ENCODE measurements at places on chromosomes 4 and X.

DNA sequence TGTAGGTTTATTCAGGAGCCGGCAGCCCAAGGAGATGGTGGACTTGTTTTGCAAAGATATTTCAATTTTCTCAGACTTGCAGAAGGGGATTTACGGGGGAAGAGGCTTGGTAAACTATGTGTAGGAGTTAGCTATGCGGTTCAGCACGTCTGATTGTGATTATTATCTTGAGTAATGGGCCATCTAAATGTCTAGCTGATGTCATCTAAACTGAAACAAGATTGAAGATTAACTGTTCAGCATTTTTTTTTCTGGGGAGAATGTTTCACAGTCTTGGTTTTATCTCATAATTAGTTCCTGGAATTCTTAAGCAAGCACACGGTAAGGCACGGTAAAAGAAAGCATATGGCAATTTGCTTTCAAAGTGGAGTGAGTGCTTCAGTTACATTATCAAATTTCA lies 207.3 kb upstream of the CXorf51B start:
- DNase-seq, result no peak

- peak; percentile 64 for DNase-seq
These were observed 221.2 kb downstream of the SLC4A4 start for GRCh38 chr4:71559957-71560571.

DNA sequence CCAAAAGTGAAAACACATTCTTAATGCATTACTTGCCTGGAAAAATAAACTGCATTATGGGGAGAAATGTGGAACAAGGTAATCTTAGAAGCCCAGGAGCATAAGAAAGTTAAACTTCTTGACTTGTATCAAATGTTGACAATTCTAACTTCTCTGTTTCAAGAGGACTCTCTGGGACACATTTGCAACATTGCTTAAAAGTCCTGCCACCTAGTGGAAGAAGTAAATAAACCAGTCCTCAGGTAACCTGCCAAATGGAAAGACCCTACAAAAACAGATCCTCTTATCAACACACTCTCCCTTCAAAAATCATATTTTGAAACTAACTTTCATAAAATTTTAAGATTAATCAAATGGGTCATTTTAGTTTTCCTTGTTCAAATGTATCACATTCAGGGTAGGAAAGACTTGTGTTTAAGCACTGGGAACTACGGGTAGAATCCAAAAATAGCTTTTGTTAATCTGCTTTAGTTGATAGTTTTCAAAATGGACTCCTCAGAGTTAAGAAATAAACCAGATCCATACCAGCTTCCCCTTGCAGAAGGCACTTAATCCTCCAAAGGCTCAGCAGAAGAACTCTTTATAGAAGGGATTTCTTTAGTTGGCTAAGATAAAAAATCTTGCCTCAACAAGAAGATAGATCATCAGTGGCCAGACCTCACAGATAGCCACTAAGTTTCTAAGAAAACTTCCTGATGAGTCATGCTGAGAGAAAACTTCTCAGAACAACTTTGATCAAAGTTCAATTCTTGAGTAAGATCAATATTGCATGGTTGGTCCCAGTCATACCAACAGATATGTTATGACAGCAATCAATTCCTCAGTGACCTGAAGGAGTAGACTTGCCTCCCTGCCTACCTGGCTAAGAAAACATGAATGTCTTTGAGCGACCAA lies 141.7 kb downstream of the HHIP start:
- peak; percentile 49 for DNase-seq

DNA sequence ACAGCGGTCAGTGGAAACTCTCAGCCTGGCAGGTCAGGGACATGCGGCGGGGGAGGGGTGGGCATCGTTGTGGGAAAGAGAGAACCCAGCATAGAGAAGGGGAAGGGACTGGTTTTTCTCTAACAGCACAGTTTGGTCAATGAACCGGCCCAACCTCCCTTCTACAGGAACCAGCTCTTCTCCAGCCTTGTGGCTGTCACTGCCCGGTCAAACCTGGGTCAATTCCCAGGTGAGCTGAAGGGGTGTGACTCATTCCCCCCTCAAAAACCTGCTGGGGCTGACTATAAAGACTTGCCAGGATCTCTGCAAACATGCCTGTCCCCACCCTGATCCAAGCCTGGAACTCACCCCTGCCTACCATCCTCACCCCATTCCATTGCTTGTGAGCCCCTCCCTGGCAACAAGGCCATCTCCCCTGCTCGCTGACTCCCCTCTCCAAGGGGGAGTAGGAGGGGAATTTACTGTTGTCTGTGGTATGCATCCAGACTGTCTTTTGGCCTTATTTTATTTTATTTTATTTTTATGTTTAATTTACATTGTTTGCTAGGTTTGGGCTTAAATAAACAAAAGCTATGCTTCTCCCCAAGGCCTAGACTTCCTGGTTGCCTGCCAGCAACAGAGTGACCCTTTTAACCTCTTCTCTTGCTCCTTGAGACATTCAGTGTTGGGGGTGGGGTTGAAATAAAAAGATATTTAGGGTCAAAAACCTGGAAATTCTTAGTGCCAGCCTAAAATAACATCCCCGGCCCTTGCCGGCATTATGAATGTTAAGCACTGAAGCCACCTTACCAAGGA lies 49.6 kb downstream of the TSC22D3 start:
- no peak for DNase-seq

- no peak for DNase-seq
These were observed 535.5 kb downstream of the PDHA2 start for GRCh38 chr4:96375367-96375766.

GRCh38 chr4:47075262-47075661 lies 43.9 kb downstream of the GABRB1 start:
- peak; percentile 54 for DNase-seq

GRCh38 chr4:160956875-160957274 lies 1206.9 kb downstream of the FSTL5 start:
- no peak for DNase-seq

GRCh38 chr4:36374836-36375511 lies 93.6 kb downstream of the DTHD1 start:
- no peak for DNase-seq

GRCh38 chrX:42821803-42822443 lies 44.0 kb upstream of the PPP1R2C start:
- DNase-seq, result no peak

DNA sequence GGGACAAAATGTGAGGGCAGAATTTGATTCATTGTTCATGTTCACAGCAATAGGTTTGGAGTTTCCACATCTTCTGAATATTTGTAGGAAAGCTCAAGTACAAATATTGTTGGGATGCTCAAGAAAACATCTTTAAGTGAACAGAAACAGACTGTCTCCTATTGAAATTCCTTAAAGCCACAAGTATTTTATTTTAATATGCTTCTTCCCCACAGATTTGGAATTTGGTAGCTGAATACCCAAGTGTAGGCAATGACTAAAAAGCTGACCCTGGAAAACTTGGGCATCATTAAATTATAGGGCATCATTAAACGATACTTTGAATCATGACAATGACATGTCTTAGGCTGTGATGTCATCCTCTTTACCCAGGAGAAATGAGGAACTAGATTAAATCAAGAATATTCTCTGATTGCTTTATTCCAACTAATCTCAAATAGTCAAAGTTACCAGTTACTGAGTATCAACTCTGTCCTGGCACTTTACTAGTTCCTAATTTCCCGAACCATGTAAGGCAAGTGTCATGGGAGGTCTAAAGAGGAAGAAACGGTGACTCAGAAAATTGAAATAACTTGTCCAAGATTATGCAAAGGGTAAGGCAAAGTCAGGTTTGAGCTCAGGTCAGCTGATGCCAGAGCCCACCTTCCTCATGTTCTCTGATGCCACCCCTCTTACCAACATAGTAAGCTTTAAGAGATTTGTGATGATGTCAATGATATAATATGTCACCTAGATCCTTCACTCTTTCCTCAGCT lies 223.1 kb upstream of the LEF1 start:
- DNase-seq, result no peak

GRCh38 chr4:752196-752861 lies 46.7 kb downstream of the PCGF3 start:
- peak; percentile 19 for DNase-seq

DNA sequence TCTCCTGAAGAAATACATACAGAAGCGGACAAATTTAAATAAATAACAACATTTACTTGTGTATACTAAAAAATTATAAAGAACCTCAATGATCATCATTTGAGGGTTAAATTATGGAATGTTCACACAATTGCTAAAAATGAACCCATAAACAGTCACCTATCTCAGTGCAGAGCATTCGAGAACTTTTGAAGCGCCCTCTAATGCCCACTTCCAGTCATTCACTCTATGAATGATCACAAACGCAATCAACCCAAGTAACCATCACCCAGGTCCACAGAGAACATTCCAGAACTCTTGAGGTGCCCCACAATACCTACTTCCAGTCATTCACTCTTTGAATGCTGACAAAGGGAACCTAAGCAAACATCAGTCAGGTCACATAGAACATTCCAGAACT lies 103.5 kb upstream of the PLAC1 start:
- DNase-seq, result no peak

DNA sequence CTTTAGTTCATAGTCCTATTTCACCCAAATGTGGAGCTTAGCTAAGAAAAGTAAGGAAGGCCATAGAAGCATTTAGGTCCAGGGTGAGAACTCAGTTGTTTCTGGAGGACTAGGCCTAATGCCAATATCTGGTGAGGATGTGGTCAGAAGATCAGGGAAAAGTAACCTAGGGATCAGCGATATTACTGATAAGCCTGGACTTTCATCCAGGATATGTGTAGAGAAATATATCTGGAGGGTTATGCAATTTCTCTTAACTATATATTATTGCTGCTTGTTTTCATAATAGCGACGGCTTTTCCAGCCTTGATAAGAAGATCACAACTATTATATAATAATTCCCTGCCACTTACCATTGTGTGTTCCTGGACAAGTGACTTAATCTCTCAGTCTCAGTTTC lies 81.1 kb downstream of the FRAS1 start:
- no peak for DNase-seq

GRCh38 chr4:140187316-140187695 lies 33.3 kb upstream of the MAML3 start:
- peak; percentile 33 for DNase-seq

DNA sequence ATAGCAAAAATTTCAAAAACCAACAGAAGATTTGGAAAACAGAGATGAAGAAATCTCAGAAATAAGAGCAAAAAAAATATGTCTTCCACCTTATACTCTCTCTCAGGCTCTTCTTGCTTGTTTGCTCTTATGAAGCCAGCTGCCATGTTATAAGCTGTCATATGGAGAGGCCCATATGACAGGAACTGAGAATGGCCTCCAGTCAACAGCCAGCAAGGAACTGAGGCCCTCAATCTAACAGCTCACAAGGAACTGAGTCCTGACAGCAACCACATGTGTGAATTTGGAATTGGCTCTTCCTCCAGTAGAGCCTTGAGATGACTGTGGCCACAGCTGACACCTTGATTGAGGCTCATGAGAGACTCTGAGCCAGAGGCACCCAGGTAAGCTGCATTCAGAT lies 51.3 kb upstream of the MAOA start:
- DNase-seq, result no peak

DNA sequence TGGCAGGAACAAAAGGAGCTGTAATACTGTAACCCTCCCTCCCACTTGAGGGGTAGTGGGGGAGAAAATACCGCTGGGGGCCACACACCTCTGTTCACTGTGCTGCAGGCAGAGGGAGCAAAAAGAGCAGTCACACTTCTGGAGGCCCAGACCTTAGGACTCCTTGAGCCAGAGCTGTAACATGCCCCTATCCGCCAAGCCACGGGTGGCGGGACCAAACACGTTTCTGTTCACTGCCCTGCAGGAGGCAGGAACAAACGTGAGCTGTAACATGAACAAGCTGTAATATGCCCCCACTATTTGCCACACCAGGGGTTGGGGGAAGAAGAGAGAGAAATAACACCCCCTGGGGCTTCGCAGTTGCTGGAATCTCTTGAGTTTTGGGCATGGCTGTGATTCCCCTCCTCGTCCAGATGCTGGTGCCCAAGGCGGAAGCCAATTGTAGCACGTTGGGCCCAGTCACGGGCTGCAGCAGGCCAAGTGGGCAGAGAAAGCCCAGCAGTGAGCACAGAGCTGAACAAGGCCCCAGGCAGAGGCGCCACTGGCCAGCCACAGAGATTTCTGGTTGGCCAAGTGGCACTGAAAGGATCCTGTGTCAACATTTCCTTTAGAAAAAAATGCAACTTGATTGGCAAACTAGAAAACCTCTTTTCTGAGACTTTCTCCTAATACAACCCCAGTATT lies 509.7 kb downstream of the INPP4B start:
- DNase-seq, result no peak

GRCh38 chrX:29231800-29232199 lies 644.6 kb downstream of the IL1RAPL1 start:
- peak; percentile 6 for DNase-seq

DNA sequence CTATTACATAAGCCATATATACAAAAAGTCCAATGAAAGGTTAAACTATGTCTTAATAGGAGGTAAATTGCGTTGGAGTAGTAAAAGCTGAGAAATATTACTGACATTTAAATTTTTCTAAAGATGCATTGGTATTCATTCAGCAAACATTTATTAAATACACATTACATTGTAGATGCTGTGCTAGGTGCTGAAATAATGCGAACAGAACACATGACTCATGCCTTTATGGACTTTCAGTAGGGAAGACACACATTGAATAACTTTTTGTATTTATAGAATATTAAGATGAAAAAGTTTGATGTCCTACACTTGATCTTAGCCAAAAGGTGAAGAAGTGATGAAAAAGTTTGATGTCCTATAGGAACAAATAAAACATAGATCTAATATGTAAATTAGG lies 871.1 kb upstream of the SLIT2 start:
- peak; percentile 56 for DNase-seq

DNA sequence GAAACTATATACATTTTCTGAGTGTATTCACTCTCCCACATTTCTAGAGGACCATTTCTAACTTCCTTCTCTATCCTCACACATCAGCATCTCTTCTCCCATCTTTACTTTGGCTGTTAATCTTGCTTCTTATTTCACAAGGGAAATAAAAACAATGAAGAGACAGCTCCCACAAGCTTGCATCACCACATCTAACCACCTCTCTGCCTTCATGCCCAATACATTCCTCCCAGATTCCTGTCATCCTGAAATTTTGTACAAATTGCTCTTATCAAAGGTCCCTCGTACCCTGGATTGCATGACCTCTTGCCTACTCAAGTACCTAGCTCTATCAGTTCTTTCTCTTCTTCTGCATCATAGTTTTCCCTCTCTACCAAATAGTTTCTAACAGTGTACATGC lies 215.2 kb downstream of the ANTXR2 start:
- no peak for DNase-seq

DNA sequence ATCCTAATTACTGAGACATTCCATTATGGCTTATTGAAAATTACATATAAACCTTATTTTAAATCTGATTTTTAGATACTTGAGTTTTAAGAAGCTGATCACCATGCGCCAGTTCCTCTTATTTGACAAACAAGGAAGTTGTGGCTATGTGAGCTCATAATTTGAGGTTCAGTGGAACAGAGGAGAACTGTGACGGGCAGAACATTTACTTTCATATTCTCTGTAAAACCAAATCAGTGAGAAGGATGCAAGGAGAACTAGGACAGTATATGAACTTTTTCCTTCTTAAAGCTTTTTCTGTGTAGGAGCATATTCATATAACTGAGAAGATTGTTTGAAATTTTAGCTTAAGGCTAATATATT lies 25.3 kb downstream of the STIM2 start:
- no peak for DNase-seq

DNA sequence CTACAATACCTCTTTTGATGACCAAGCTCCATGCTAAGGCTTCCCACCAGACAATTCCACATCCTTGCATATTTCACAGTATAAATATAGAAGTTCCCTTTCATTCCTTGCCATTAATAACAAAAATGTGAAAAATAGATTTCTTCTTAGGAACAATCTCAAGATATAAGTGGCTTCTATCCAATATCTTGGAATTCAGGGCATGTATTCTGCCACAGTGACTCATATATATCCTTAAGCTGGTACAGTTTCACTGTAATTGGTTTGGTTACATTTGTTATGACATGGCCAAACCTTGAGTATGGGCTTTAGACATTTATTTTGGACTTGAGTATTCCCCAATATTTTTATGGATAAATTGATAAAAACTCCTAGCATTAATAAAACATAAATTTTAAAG lies 181.7 kb upstream of the DDX53 start:
- DNase-seq, result no peak

Measured in IMR-90 (cell line).